Panc1 (cell line): ENCODE measurements at places on chromosomes 2 and 18.

GRCh38 chr2:179344280-179344964 lies 79.8 kb upstream of the SESTD1 start:
- no peak for DNase-seq

GRCh38 chr2:194332799-194333490 lies 1324.1 kb upstream of the SLC39A10 start:
- DNase-seq = no peak

DNA sequence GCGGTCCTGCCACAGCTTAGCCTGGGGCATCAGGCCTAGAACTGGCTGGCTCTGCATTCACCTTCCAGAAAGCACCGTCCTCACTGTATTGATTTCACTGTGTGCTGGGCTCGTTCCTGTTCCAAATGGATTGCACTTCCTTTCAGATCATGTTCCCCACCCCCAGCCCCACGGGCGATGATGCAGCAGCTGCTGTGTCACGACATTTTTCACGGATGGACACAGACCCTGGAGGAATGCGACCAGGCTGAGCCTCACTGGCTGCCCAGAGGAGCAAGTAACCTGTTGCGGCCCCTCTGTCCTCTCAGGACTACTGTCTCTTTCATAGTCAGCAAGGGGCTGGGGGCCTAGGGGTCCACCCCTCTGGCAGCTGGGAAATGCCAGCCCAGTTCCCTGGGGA lies 50.3 kb downstream of the CAPN13 start:
- DNase-seq = no peak

DNA sequence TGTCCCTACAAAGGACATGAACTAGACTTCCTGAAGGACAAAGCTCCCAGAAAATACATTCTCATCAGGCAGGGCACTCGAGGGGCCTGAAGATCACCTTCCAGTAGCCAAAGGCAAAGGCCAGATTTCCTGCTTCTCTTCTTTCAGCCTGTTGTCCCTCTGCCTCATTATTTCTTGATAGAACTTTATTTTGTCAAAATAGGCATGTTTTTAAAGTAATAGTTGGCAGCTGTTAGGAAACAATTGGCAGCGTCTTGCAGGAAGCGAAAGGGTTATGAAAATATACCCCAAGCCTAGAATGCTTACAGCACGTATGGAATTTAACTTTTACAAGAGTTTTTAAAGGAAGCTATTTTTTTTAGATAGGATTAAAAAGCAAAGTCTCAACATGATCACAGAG lies 74.9 kb downstream of the LINC00305 start:
- no peak for DNase-seq

- DNase-seq = no peak
Measured at GRCh38 chr18:67599277-67599676, 82.8 kb upstream of the DSEL start.

GRCh38 chr2:62194558-62195420 lies 1.1 kb upstream of the B3GNT2 start:
- no peak for DNase-seq

GRCh38 chr2:232563580-232563979 lies 13.1 kb downstream of the EIF4E2 start:
- no peak for DNase-seq

- DNase-seq = no peak
Measured at GRCh38 chr2:169849710-169850109, 22.5 kb downstream of the UBR3 start.

- DNase-seq = no peak
Measured at GRCh38 chr18:66995270-66995669, 391.4 kb upstream of the CDH19 start.

- no peak for DNase-seq
Measured at GRCh38 chr18:61323951-61324350, 9.3 kb upstream of the CDH20 start.
